ENCODE measurements at places on chromosomes 5 and 9.

DNA sequence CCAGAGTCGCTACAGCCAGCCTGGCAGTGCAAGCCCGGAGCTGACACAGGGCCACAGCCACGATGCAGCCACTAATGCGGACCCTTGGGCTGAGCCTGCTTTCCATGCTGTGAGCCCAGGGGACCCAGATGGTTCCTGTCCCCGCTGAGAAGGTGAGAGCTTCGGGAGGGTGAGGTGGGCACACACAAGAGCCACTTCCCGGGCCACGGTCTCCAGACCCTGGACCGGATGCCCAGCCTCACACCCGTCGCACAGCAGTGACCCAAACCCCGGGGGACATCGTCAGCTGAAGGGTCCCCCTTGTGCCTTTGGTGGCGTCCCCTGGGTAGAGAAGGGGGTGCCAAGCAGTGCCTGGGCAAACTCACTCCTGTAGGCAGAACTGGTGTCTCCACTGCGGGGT is 13.4 kb downstream of the PAEP start:
- DNase-seq, result no peak

DNA sequence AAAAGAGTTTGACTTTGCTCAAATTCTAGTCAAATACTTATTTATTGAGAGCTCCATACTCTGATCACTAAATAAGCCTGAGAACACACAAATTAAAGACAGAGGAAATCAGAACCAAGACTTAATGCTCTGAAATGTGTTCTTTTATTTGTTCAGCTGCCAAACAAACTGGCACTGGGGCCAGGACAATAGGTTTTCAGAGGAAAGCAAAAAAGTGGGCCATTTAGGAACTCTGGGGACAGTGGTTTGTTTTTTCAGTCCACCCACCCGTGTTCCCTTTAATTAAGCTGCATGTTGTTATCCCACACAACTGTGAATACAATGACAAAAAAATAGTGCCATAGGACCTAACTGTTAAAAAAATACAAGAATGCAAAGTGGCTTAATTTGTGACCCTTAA is 95.4 kb upstream of the RETREG1 start:
- DNase-seq, result no peak

DNA sequence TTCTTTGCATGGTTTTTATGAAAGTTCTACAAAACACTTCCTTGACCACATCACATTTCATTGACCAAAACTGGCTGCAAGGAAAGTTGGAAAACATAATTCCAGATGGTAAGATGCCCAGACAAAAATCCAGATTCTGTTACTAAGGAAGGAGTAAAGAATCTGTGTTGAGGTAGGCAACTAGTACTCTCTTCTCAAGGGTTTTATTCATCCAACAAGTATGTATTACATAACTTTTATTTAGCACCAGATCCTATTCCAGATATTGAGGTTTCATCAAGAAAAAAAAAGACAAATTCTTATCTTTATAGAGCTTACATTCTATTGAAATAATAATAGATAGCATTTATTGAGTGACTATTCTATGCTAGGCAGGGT is 43.2 kb upstream of the UGCG start:
- DNase-seq, result no peak

- no peak for DNase-seq
Observed at GRCh38 chr9:79220666-79221065, 351.1 kb upstream of the TLE4 start.

GRCh38 chr5:59199868-59200267 is 617.0 kb downstream of the RAB3C start:
- no peak for DNase-seq

DNA sequence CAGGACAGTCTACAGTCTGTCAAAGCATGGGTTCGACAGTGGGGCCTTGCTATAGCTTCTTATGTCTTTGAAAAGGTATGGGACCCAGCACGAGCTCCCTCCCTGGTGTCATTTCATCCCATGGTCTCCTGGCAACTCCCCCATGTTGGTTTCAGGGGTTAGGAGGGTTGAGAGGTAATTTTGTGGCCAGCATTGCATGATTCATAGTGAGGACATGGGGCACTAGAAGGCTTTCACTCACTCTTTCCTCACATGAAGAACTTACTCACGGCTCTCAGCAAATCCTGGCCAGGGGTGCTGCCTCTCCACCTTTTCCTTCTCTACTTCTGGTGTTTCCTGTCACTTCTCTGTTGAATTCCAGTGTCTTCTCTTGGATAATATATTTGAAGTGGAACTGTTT is 134.7 kb upstream of the TNPO1 start:
- DNase-seq, result no peak

- DNase-seq, result no peak
Observed at GRCh38 chr9:88501086-88501485, 33.9 kb upstream of the NXNL2 start.

DNA sequence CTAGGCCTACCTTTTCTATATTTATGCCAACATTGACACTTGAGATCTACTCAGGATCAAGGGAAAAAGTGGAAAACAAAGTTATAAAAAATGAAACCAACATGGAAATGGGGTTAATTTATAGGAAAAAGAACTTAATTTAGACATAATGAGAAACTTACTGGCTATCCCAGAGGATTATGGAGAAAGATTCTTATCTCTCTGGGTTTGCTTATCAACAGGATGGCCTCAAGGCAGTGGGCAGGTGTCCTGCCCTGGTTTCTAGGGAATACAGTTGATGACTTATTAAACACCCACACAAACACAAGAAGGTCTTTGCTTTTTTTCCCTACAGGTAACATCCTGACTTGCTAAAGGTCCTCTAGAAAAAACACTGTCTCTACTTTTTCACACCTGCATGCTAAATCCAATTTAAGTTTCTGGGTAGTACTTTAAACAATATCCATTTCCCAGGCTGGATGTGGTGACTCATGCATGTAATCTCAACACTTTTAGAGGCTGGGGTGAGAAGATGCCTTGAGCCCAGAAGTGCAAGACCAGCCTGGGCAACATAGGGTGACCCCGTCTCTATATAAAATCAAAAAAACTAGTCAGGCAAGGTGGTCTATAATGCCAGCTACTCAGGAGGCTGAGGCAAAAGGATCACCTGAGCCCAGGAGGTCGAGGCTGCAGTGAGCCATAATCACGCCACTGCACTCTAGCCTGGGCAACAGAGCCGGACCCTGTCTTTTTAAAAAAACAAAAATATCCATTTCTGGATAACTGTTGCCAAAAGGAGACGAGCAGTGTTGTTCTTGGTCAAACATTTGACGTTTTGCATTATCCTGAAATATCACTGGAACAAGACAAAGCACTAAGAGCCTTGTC is 6.6 kb upstream of the ZNF608 start:
- no peak for DNase-seq

DNA sequence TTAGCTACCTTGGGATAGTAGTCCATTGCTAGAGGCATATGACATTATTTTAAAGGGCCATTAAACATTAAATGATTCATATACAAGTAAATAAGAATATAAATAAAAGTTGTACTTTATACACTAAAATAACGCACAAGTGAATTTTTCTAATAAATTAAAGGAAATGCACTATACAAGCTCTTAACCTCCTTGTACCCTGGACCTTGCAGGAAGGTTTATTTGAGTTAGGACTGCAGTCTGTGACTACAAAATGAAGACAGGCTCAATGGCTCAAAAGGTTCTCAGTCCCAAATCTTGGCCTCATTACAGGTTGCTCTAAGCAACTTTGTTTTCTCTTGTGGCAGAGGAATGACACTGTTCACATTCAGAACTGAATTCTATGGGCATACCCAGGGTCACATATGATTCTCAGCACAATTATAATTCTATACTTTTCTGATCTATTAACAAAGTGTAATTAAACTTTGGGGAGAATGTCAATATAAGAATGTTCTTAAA is 34.4 kb downstream of the FEM1C start:
- DNase-seq, result no peak

DNA sequence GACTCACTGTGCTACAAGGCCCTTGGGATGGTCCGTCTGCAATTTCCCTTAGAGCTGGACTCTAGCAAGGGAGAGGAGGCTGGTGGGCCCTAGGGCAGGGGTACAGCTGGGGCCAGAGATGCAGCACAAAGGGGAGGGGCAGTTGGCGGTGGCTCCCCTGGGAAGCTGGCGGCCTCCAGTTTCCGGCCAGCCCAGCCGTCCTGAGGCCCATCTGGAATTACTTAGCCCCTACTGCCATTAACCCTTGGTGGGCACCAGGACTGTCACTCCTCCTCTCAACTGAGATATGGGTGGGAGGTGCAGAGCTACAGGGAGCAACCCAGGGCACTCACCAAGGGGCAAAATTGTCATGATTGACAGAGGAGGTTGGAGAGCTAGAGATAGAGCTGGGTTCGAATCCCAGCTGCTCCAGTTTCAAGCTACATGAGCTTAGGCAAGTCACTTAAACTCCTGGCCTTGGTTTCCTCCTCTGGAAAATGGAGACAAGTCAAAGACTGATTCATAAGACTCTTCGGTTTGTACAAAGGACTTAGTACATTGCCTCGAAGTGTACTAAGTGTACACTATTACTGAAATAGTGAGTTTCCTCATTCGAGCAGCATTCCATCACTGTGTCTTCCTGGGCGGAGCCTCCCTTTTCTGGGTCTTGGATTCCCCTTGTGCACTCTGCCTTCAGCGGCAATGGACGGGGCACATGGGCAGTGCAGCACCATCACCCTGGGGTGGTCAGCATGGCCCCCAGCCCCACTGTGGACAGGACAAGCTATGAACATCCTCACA is 2.7 kb upstream of the PDGFRB start:
- DNase-seq, result no peak

- no peak for DNase-seq
Observed at GRCh38 chr9:899440-900184, 58.1 kb downstream of the DMRT1 start.

- DNase-seq, result no peak
Observed at GRCh38 chr9:4497855-4498254, 7.6 kb downstream of the SLC1A1 start.

DNA sequence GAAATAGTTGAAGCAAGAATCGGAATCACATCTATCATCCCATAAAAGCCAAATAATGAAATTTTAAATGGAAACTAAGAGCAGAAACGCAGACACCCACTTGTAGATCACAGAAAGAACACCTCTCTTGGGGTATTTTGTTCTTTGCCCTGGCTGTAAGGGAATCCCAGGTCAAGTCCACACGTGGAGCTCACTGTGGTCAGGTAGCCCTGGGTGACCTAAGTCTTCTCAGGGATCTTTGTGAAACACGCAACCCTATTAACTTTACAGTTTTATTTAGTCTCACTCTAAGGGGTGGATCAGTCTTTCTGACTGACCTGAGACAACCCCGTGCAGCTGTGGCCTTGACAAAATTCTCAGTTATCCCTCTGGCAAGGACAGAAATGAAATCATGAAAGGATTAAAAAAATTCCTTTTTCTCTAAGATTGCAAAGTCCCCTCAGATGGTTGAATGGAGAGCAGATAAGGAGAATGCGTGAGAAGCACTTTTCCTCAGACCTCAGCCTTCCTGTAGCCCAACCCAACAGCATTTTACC is 111.6 kb downstream of the NREP start:
- DNase-seq, result no peak

GRCh38 chr5:96736937-96737336 is 70.8 kb downstream of the ERAP1 start:
- DNase-seq, result no peak

DNA sequence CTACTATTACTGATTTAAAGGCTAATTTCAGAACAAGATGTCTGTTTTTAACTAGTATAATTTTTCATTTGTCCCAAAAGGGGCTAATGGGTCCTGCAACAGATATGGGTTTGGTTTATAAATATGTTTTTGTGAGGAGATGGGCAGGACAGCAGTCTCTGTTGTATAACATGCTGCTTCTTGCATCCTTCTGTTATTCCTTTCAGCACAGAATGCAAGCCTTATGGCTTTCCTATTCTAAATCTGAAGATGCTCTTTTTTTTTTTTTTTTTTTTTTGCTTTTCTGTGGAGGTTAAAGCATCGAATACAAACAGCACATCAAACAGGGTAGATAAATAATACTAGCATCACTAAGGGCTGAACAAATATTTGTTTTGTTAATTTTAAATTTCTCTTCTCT is 235.7 kb downstream of the EFNA5 start:
- no peak for DNase-seq

- DNase-seq, result no peak
Observed at GRCh38 chr5:25006734-25007133, 362.0 kb upstream of the CDH10 start.

GRCh38 chr9:75624998-75625397 is 265.5 kb upstream of the PCSK5 start:
- no peak for DNase-seq

DNA sequence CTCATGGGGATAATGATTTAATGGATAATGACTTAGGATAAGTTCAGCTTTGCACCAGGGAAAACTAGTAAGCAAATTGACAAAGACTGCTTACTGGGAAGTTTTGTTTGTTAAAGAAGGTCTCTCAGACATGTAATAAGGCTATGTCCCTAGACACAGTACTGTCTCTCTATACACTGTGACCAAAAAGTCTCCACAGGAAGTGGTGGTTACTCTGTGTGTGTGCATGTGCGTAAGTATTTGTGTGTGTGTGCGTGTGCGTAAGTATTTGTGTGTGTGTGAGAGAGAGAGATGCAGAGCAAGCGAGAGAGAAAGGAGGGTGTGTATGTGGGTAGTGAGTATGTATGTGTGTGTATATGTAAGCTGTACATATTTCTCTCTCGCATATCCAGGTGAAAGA is 229.6 kb downstream of the GLIS3 start:
- DNase-seq, result no peak

DNA sequence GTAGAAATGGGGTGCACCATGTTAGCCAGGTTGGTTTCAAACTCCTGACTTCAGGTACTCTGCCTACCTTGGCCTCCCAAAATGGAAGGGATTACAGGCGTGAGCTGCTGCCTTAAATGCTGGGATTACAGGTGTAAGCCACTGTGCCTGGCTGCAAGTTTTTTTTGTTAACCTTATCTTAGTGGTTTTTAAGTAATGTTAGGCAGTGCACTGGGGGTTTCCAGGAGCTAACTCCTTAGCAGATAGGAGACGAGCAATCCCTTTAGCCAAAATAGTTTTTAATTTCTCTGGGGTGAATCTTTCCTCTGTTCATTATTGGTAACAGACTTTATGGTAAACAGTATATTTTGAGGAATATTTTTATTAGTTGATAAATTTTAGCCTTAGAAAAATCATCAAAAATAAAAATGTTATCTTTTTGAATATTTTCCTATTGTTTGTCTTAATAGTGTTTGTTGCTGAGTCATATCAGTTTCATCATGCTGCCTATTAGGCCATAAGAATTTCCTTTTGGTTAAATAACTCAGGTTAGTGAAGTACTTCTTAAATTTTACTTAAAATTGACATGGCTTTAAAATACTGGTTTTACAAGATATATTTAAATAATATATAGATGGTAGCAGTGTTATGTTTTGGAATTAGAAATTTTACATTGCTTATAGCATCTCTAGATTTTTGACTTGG is 37.9 kb downstream of the LMNB1 start:
- DNase-seq, result no peak

GRCh38 chr9:99567436-99567835 is 254.2 kb upstream of the NR4A3 start:
- DNase-seq, result no peak

GRCh38 chr9:116084497-116084896 is 69.1 kb upstream of the PAPPA start:
- DNase-seq, result no peak

- no peak for DNase-seq
Observed at GRCh38 chr5:98108497-98108896, 665.0 kb upstream of the RGMB start.
